T-cell (primary cell): ENCODE measurements at places on chromosomes 2 and 18.

GRCh38 chr2:112304298-112304941, 29.0 kb downstream of the ZC3H6 start:
- no peak for DNase-seq

- DNase-seq = no peak
Observed at GRCh38 chr2:39913648-39914461, 134.8 kb upstream of the THUMPD2 start.

- no peak for DNase-seq
Observed at GRCh38 chr18:76264876-76265250, 230.2 kb downstream of the ZNF516 start.

- no peak for DNase-seq
Observed at GRCh38 chr2:155070489-155070888, 372.0 kb downstream of the KCNJ3 start.

DNA sequence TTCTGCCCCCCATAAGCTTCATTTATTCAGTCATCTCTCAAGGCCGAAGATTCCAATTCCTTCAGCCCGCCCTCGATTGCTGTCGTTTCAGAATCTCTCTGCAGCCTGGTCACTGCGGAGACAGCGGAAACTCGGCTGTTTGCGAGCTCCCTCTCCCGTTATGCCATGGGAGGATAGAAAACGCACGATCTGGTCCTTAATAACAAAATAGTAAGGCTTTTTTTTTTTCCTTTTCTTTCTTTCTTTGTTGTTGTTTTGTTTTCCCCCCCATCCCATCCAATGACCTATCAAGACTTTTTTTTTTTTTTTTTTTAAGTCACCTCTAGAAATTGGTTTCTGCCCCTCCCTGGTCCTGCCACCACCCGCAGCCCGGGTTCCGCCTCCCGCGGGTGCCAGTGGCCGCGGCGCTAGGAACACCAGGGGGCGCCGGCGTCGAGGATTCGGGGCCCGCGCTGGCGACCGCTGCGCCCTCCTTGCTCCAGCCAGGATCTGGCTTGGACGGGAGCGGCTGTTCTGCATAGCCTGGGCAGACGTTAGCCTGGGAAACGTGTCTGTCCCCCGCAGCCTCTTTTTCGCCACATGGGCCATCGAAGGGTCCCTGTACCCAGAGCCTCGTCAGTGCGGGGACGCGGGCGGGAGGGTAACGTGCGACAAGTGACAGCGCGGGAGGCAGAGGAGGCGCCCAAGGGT, 10.1 kb downstream of the CPLX4 start:
- peak; percentile 46 for DNase-seq

GRCh38 chr2:114068438-114068837, 178.5 kb downstream of the ACTR3 start:
- no peak for DNase-seq

DNA sequence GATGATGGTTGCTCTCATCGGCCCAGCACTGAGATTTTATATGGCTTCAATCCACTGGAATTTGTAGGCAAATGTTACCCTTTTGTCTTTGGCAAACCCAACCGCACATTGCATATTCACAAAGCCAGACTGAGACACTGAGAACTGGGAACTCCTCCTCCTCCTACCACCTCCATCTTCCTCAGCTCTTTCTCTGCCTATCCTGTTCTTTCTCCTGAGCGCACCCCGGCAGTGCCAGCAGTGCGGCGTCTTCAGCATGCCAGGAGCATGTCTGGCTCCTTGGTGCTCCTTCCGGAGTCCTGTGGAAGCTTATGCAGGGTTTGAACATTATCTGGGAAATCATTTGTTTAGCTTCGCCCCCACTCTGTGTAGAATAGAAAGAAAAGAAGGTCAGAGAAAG, 50.8 kb downstream of the TRIB2 start:
- DNase-seq = no peak

DNA sequence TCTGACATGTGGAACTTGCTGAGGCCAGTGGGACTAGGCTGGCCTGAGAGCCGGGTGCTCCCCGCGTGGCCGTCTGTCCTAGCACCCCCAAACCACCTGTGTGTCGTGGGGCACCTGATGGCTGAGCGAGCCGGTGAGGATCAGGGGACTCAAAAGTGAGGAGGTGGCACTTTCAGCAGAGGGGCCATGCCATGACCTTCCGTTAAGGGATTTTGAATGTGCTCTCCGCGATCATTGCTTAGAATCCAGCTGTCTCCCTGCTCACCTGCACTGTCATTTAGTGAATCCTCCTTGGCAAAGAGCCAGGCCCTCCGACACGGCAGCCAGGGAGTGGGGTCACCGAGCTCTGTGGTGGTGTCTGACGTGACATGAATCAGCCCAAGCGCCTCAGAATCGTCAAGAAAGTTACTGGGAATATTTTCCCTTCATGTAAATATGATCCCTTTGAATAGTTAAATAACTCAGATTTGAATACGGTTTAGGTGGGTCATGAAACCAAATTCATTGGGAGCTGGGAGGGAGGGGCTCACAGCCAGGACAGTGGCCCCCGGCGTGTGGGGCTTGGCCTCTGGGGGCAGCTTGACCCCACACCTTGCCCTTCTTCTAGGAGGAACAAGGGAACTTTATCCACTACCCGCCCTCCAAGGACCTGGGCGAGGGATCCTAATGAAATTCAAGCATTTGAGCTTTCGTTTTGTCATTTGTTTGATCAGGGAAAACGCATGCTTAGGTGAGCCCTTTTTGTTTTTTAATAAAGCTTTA, 9.5 kb downstream of the NFATC1 start:
- DNase-seq = peak; percentile 31
